Fibroblast of villous mesenchyme (primary cell): ENCODE measurements at places on chromosomes 6 and 20. TPM values are rescaled to one million over a fixed set of nuclear protein-coding genes. Genes with fewer than 3 reads are reported as not detected.
A peak's percentile ranks its signal among the peaks of the same experiment; 100 is the strongest.

DNA sequence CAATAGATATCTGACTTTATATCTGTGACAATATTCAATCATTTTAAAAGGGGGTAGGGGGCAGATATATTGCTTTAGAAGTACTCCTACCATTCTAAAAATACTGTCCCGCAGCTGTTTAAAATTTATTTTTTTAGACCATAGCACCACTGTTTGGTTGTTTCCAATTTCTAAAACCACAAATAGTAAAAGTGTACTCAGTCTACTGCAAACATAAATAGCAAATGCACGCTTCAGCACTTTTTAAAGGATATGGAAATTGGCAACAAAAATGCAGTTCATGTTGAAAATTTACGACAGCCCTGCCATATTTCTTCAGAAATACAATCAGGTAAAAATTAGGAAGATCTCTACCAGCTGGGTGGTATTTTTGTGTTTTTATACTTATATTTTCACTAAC is 132.0 kb upstream of the RUNX2 start:
- peak; percentile 12 for DNase-seq

Gene LRRN4
- under 0.01 TPM in 1 of 2 replicates, not detected in the other for total RNA-seq

GRCh38 chr6:42278131-42278853 is 60.6 kb upstream of the MRPS10 start:
- DNase-seq = no peak

- peak; percentile 88 for DNase-seq
Observed at GRCh38 chr6:36917541-36918193, 31.9 kb downstream of the C6orf89 start.

DNA sequence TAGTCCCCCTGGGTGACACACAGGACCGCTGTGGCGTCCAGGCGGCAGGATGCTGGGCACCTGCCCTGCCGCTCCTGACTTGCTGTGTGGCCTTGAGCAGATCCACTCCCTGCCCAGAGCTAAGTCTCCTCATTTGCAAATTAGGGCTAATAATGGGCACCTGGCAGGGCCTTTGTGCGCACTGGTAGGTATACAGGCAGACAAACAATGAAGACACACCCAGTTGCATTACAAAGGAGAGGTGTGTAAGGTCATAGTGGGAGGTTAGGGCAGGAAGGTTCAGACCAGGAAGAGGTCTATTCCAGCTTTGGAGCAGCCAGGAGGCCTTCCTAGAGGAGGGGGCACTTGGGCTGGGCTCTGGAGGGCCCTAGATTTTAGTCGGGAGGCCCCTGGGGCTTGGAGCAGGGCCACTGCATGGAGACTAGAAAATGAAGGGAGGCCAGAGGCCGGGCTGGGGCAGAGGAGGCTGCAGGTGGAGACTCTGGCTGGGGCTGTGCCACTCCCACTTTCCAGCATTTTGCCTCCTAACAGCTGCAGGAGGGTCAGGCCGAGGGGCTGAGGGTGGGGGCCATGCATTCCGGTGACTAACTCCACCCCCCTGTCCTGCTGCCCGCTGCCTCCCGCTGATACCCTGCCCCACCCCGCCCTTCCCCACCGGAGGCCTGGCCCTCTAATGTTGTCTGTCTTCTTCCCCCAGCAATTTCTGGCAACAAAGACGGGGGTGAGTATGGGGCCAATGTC is 28.5 kb downstream of the MYH7B start:
- no peak for DNase-seq

GRCh38 chr6:83226517-83226916 is 33.4 kb downstream of the RWDD2A start:
- DNase-seq = no peak

DNA sequence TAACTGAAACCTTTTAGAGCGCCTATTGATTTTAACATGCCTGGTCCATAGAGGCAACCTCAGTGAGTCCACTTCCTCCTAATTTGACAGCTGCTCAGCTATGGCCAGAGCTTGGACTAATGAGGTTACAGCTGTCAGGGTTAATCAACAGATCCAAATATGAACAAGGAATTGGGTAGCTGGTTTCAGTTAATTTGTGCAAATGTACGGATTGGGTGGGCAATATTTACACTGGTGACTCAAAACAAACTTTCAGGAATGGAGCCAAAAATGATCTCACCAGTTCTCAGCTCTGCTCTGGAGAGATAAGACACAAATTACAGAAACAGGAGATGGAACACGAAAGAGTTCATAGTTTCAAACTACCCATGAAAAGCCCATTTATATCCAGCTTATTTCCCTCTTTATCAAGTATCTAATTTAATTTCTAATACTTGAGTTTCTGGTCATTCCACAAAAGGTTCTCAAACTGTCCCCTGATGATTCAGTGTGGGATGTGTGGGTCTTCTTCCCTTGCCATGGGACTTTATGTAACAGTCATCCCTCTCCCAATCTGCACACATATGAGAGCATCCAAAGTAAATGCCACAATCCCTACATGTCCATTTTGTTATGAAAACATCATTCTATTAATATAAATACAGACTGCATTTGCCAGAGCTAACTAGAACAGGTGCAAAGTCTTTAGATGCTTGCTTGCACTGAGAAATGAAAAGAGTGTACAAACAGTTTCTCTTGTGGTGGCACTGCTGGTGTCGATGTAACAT is 149.9 kb downstream of the RPS12 start:
- no peak for DNase-seq

DNA sequence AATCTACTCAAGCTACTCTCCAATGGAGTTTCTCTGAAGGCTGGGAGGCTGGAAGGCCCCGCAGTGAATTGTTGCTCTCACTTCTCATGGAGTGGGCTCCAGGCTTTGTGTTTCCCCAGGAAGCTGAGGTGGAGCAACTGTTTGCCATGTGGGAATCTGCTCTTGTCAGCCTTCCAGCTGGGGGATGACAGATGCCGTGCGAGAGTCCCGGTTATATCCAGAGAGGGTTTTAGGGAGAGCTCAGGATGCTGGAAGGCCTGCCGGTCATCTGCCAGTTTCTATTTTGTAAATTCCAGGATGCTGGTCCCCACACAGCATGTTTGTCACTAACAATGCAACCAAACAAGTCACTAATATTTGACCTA is 98.2 kb upstream of the NAA20 start:
- no peak for DNase-seq
